Endothelial cell of umbilical vein (primary cell): ENCODE measurements at places on chromosomes 2 and 18. TPM values are rescaled to one million over a fixed set of nuclear protein-coding genes. Genes with fewer than 3 reads are reported as not detected.

DNA sequence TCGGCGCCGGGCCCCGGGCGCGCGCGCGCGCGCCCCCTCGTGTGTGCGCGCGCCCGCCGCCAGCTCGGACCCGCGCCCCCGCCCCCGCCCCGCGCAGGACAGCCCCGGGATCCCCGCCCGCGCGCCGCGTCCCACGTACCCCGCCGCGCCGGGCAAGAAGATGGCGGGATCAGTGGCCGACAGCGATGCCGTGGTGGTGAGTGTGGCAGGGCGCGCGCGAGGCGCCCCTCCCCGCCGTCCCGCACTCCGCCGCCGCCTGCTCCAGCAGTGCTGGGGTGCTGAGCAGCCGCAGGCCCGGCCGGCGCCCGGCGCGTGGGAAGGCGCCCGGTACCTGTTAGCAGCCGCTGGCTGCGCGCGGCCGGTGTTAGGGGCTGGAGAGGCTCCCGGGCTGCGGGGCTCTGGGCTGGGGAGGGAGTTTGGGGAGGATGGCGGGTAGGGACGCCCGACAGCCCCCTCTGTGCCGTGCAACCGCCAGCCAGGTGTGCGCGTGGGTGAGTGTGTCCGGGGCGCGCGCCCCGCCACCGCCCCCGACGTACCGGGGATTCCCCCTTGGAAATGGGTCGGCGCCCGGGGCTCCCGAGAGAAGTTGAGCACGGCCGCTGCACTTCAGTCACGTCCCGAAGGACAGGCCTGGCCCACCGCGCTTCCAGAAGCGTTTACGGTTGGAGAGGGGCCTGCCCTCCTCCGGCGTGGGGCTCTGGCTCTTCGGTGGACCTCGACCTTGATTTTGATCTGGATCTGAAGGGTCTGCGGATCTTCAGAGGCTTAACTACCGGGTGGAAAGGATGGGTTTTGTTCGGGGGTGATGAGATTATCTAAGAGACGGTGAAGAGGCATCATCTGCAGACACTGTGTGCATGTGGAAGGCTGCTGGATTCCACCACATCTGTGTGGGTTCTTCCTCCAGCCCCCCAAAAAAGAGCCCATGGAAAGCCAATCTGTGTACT is 697 bp downstream of the LGALSL start:
- peaks cover 2% of the 10 kb centered on the region for H3K27me3 ChIP-seq
- no peaks in the 10 kb centered on the region for H3K36me3 ChIP-seq
- DNase-seq = peak; percentile 51
- peak overlapping the region; percentile 65 for H3K4me3 ChIP-seq
- peaks cover 8% of the 10 kb centered on the region for H3K4me1 ChIP-seq
- peak overlapping the region; percentile 65 for H3K27ac ChIP-seq

DNA sequence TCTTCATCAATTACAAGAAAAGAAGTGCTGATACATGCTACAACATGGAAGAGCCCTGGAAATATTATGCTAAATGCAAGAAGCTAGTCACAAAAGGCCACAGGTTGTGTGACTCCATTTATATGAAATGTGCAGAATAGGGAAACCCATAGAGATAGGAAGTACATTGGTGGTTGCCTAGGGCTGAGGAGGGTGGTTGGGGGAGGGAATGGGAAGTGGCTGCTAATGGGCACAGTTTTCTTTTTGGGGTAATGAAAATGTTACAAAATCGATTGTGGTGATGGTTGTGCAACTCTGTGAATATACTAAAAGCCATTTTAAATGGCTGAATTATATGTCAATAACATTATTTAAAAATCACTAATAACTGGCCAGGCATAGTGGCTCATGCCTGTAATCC is 24.3 kb upstream of the RESP18 start:
- peaks cover 27% of the 10 kb centered on the region for H3K27me3 ChIP-seq
- no peak for DNase-seq
- H3K27ac ChIP-seq = no peak overlapping the region
- no peak overlapping the region for H3K4me3 ChIP-seq
- H3K4me1 ChIP-seq = no peaks in the 10 kb centered on the region
- no peaks in the 10 kb centered on the region for H3K36me3 ChIP-seq

Gene GREB1L
- total RNA-seq = 0.22 and 0.76 TPM in 2 replicates

GRCh38 chr18:830315-830901 is 18.4 kb upstream of the YES1 start:
- peak overlapping the region; percentile 91 for H3K27ac ChIP-seq
- no peaks in the 10 kb centered on the region for H3K36me3 ChIP-seq
- peaks cover 16% of the 10 kb centered on the region for H3K4me1 ChIP-seq
- DNase-seq = peak; percentile 96
- no peaks in the 10 kb centered on the region for H3K27me3 ChIP-seq

DNA sequence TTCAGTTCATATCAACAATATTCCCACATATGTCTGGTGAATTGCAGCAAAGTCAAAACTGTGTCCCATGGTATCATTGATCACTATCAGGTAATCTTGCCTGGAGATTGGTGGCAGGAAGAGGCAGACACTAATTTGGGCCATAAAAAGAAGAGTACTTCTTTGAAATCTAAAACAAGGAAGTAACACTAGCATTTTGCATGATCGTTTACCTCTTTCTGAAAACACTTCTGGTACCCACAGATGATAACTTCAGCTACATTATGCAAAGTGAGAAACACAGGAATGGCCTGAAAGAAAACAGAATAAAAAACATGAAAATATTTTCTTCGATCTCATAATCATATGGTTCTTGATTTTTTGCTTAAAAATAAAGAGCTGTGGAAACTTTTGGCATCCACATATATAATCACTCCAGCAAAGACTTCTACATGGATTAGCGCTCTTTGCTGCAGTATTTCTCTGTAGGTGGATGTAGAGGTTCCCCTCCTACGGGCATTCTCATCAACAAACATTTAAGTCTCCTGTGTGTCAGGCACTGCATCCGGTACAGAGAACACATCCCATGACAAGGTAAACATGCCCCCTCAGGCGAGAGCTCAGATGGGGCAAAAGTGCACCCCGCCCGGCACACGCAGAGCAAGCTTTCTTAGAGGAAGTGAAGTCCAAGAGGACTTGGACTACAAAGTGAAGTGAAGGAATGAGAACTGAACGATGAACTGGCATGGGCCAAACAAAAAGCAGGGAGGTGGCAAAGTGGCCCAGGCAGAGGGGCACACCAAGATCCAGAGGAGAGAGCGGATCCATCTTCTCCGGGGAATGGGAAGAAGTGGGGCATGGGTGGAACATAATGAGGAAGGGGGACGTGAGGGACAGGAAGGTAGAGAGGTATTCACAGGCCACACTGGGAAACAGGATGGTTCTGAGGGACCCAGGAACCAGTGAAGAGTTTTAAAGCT is 68.0 kb upstream of the RIOK3 start:
- no peak overlapping the region for H3K4me3 ChIP-seq
- no peak overlapping the region for H3K27ac ChIP-seq
- H3K27me3 ChIP-seq = no peaks in the 10 kb centered on the region

Gene TCF7L1
- total RNA-seq = 13.2 and 17.4 TPM in 2 replicates

Gene CNTNAP5
- not detected in 2 replicates for total RNA-seq

Gene DCC
- not detected in 2 replicates for total RNA-seq

- no peaks in the 10 kb centered on the region for H3K36me3 ChIP-seq
- no peaks in the 10 kb centered on the region for H3K27me3 ChIP-seq
- no peak for DNase-seq
Observed at GRCh38 chr2:181554061-181554830, 97.1 kb downstream of the ITGA4 start.

Gene FIGN
- 6.6 and 8.1 TPM in 2 replicates for total RNA-seq

GRCh38 chr18:79875531-79875919 is 75.9 kb downstream of the SLC66A2 start:
- no peaks in the 10 kb centered on the region for H3K4me1 ChIP-seq
- DNase-seq = no peak
- H3K27ac ChIP-seq = no peak overlapping the region
- H3K4me3 ChIP-seq = no peak overlapping the region
- H3K36me3 ChIP-seq = no peaks in the 10 kb centered on the region

DNA sequence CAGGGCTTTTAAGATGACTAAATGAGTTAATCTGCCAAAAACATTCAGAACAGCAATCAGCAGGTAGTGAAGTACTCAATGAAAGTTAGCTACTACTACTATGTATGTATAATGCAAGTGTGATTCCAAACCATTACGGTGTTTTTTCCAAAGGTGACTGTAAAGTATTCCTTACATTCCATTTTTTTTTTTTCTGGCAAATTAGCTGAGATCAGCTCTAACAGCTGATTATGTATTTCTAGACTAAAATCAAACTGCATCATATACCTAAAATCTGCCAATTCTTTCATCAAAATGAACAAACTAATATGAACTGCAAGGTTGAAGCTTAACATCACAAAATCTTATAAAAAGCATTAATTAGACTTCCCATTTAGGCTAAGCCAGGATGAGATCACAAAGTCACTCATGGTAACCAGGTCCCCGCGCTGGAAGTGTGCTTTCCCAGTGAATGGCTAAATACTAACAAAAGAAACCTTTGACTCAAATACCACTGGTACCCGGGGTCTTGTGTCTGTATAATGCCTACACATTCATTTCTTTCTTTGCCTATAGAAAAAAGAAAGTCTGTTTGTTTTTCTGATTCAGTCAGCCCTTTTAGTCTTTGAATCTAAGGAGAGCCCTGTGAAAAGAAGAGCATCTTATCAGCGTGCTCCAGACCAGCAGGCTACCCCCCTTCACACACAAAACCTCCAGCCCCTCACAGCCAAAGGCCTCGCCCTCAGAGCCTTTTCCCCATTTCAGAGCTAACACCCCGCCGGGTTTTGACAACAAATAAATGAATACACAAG is 88.3 kb downstream of the RBMS1 start:
- H3K27me3 ChIP-seq = no peaks in the 10 kb centered on the region
- H3K36me3 ChIP-seq = no peaks in the 10 kb centered on the region
- peak overlapping the region; percentile 98 for H3K4me3 ChIP-seq
- H3K4me1 ChIP-seq = peaks cover 68% of the 10 kb centered on the region

DNA sequence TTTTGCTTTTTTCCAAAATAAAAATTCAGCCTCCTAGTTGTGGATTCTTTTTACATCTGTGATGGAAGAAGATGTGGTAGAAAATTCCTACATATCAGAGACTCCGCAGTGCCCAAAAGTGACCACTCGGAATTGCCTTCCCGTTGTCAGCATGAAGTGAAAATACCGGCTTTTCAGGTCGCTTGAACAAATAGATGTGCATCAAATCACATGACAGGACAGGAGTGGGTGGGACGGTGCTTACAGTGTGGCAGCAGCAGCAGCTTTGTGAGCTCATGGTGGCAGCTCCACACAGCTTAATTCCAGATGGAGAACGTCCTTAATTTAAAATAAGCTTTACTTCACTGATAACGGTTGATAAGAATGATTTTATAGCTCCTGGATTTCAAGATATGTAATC is 20.3 kb downstream of the SALL3 start:
- no peaks in the 10 kb centered on the region for H3K36me3 ChIP-seq
- no peak for DNase-seq
- H3K27ac ChIP-seq = no peak overlapping the region
- no peaks in the 10 kb centered on the region for H3K4me1 ChIP-seq
- no peak overlapping the region for H3K4me3 ChIP-seq
- H3K27me3 ChIP-seq = no peaks in the 10 kb centered on the region

DNA sequence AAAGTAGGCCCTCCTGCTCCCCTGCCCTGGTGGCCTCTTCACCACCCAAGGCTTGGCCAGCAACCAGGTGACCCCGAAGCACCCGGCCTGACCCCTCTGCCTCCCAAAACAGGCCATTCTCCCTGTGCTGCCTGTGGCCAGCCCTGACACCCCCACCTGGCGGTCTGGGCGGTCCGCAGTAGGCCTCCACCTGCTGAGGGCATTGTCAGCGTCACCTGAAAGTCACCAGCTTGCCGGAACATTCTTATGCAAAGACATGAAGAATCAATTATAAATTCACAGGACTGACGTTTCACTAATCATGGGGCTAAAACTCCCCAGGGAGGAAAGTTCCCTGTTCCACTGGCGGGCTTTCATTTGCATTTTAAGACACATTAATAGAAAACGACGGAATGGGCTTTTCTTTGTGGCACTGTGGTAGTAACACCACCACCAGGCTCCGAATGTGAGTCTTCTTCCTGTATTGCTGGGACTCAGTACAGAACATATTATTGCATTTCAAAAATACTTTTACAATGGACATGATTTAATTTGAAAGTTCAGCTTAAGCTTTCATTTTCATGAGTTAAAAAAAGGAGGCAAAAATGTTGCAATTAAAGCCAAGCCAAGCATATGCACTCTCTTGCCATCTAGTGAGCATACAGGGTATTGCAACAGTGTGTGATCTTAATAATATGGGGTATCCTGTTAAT is 57.4 kb downstream of the ADI1 start:
- no peaks in the 10 kb centered on the region for H3K27me3 ChIP-seq
- H3K36me3 ChIP-seq = peaks cover under 1% of the 10 kb centered on the region
- peak; percentile 58 for DNase-seq
- no peak overlapping the region for H3K27ac ChIP-seq
- no peaks in the 10 kb centered on the region for H3K4me1 ChIP-seq
- H3K4me3 ChIP-seq = no peak overlapping the region

Gene C2orf78
- not detected in 2 replicates for total RNA-seq

Gene PLB1
- total RNA-seq = 0.80 and 1.1 TPM in 2 replicates

DNA sequence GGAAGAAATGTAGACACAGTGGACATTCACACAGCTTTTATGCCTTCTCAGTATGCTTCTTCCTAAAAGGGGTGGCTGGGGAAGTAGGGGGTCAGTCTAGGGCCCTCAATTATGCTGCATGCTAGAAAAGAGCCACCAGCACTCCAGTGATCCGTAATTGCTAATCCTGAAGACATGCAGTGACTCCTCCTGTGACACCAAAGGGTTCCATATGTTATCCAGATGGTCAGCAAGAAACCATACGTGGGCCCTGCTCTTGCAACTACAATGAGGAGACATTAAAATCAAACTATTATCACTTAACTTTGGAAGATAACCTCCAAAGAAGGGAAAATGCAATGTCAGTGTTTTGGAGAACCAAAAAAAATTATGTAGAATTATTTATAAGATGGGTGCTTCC is 143.4 kb upstream of the LYPD1 start:
- no peaks in the 10 kb centered on the region for H3K27me3 ChIP-seq
- no peaks in the 10 kb centered on the region for H3K36me3 ChIP-seq
- H3K27ac ChIP-seq = no peak overlapping the region
- no peak overlapping the region for H3K4me3 ChIP-seq
- H3K4me1 ChIP-seq = no peaks in the 10 kb centered on the region

- H3K4me3 ChIP-seq = no peak overlapping the region
- peak; percentile 86 for DNase-seq
- H3K4me1 ChIP-seq = peaks cover 8% of the 10 kb centered on the region
- no peaks in the 10 kb centered on the region for H3K27me3 ChIP-seq
- H3K36me3 ChIP-seq = no peaks in the 10 kb centered on the region
Observed at GRCh38 chr2:25098670-25099486, 57.0 kb downstream of the EFR3B start.

Gene PAIP2B
- 0.58 and 0.62 TPM in 2 replicates for total RNA-seq
